ENCODE measurements at places on chromosomes 13 and 19.
A peak's percentile ranks its signal among the peaks of the same experiment; 100 is the strongest.

DNA sequence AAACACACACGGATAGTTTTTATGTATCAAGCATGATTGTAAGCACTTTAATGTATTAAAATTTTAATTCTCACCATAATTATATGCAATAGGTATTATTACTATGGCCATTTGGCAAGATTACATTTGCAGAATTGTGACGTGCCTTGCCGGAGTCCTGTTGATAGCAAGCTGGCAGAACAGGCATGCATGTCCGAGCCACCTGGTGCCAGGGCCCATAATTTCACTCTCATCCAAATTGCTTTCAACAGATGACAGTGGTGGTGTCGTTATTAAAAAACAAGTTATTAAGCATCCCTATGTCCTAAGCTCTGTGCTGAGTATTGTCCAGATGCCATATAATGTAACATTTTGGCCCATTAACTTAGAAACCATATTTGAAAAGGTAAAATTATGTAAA lies 374.3 kb downstream of the FOXO1 start:
- DNase-seq: no peak

- no peak for DNase-seq
Observed at GRCh38 chr19:5697890-5698634, 8.0 kb downstream of the RPL36 start.

- DNase-seq: no peak
Observed at GRCh38 chr13:113095146-113096051, 10.2 kb upstream of the F7 start.

DNA sequence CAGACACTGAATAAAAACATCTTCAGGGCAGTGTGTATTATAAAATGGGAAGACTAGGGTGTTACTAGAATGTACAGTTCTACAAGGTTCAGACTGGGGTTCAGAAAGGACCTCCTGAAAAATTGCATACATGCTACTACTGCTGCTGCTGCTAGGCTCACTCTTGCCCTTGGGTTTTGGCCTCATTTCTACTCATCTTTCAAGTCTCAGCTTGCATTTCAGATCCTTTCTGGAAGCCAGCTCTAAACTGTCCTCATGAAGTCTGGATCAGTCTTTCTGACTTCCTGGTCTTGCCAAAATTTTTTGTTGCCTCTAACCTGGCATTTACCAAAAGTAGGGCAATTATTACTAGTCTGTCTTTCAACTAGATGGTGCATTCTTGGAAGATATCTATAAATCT lies 393.3 kb downstream of the DIAPH3 start:
- no peak for DNase-seq

DNA sequence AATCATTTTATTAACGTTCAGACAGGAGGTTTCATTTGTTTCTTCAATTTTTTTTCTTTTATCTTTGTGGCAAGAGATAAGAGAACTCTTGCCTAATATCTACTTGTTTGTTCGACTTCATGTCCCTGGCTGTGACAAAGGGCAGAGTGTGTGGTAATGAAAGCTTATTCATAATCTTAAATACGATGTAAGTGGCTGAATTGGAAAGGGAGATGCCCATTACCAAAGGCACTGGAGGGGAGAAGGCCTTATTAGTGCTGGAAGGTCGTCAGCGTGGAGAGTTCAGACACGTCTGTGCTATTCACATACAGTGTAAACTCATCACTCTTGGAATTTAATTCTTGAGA lies 54.0 kb downstream of the RFC3 start:
- no peak for DNase-seq

- peak; percentile 60 for DNase-seq
Observed at GRCh38 chr13:43425234-43425633, 361.5 kb downstream of the ENOX1 start.

GRCh38 chr19:2497186-2497585 lies 21.3 kb downstream of the GADD45B start:
- DNase-seq: no peak

DNA sequence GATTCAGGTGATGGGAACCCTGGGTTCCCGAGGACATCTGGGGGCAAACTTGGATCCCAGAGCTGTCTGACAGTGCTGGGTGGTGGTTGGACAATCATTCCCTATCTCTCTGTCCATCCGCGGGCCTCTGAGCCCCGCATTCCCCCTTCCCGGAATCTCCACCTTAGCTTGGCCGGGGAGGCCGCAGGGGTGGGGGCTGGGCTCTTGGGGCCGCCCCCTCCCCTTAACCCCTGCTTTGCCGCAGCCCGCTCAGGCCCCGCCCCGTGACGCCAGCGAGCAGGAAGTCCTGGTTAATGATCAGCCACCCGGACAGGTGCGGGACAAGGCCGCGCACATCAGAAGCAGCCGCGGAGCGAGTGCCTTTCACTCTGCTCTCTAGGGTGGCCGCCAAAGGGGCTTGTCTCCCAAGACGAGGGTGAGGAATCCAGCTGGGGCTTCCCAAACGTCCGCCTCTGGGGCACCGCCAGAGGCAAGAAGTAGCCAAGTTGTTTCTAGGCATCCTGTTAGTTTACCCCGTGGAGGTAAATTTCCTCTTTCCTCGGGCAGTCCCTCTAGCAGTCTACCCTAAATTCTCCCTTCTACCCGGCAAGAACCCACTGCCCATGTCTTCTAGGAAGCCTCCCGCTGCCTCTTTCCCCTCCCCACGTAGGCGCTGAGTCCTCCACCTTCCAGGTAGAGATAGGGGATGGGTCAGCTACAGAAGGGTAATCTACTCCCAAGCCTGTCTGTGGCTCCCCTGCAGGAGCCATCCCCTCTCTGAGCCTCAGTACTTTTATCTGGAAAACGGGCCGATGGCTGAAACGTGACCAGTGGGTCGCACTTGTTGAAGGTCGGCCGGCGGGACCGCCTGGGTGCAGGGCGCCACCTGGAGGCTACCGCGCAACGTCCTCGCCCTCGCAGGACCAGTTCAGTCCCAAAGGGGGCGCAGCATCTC lies 3.0 kb downstream of the IRF2BP1 start:
- no peak for DNase-seq

DNA sequence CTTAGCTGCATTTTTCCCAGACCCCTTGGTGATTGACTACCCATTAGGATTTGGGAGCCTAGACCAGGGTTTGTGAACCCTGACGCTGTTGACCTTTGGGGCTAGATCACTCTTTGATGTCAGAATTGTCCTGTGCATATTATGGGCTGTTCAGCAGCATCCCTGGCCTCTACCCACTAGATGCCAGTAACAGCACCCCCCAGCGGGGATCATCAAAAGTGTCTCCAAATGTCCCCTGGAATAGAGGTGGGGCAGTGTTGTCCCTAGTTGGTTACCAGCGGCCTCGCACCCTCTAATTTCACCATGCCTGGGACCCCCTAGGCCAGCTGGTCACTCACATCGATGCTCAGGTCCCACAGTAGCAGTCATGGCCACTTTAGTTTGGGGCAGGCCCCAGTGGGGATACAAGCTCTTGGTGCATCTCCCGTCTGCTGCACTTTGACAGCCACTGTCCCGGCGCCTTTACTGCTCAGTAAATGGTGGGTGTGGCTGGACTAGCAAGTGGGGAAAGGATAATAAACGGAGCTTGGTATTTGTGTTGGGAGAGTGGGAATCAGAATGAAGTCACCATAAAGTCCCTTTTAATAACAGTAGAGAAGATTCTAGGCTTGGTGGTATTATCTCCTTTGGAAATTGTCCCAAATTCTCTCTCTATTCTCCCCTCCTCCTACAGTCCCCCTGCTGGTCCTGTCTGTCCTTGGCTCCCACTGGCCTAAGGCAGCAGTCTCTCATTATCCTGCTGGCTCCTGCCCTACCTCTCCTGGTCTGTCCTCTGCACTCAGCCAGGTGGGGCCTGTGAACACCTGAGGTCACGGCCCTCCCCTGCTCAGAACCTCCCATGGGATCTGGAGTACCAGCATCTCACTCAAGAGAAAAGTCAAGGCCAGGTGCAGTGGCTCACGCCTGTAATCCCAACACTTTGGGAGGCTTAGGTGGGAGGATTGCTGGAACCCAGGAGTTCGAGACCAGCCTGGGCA lies 80.6 kb downstream of the SIPA1L3 start:
- DNase-seq: no peak

GRCh38 chr13:107767119-107767518 lies 448.2 kb downstream of the LIG4 start:
- no peak for DNase-seq

DNA sequence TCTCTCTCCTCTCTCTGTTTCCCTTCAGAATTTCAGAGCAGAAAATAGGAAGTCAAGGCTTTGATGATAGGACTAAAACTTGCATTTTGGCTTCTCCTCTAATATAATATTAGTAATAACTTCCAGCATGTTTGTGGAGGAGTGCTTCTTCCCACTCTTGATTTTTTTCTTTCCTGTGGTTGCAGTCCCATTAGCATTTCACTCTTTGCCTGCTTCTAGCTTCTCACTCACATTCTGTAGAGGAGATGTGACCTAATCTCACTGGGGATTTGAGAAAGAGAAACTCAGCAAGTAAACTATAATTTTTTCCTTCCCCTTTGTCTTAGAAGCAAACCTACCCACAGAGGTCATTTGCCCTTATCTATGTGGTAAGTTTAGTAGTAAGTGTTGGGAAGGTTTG lies 169.4 kb upstream of the HTR2A start:
- DNase-seq: no peak

GRCh38 chr19:35717665-35718344 lies at the start of gene KMT2B:
Gene KMT2B, plus strand, starts transcription at chr19:35718003. Its CDS starts 16 bp downstream, at chr19:35718019.
- no peak for DNase-seq

DNA sequence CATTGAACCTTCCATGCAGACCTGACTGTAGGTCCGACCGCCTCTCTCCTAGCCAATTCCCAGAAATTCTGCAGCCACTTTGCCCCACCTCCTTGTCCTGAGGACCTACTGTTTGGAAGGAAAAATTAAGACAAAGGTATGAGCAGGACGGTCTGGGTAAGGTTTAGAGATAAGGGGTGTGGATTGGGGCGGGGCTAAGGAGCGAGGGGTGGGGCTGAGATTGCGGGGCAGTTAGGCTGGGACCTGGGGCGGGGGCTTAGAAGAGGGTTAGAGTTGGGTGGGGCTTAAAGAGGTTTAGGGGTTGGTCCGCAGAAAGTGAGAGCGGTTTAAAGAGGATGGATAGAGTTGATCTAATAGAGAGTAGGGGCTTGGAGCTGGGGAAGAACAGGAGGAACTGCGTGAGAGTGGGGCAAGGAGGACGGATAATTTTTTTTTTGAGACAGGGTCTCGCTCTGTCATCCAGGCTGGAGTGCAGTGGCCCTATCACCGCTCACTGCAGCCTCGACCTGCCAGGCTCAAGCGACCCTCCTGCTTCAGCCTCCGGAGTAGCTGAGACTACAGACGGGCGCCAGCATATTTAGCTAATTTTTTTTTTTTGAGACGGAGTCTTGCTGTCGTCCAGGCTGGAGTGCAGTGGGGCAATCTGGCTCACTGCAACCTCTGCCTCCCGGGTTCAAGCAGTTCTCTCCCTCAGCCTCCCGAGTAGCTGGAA lies 1.7 kb upstream of the ZNF865 start:
- DNase-seq: no peak

GRCh38 chr19:14090509-14091080 lies at the start of gene SAMD1:
Gene SAMD1, minus strand, starts transcription at chr19:14090751.
- no peak for DNase-seq

DNA sequence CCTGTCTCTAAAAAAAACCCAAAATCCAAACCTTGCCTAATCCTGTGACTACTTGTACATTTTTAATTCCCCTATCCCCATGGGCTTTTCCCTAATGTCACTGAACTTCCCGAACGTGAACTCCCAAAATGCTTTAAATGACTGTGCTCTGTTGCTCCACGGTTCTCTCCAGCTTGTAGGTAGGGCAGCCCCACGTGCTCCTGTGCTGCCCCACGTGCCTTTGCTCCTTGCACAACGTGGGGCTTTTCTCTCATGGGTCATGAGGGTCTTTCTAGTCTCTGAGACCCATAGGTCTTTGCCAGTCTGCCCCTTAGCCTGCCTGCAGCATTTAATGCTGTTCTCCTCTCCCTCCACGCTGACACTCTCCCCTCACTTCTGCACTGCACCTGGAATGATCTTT lies 122.0 kb downstream of the SHISA2 start:
- DNase-seq: no peak

GRCh38 chr19:2775556-2776430 lies 7.3 kb downstream of the SGTA start:
- DNase-seq: no peak

DNA sequence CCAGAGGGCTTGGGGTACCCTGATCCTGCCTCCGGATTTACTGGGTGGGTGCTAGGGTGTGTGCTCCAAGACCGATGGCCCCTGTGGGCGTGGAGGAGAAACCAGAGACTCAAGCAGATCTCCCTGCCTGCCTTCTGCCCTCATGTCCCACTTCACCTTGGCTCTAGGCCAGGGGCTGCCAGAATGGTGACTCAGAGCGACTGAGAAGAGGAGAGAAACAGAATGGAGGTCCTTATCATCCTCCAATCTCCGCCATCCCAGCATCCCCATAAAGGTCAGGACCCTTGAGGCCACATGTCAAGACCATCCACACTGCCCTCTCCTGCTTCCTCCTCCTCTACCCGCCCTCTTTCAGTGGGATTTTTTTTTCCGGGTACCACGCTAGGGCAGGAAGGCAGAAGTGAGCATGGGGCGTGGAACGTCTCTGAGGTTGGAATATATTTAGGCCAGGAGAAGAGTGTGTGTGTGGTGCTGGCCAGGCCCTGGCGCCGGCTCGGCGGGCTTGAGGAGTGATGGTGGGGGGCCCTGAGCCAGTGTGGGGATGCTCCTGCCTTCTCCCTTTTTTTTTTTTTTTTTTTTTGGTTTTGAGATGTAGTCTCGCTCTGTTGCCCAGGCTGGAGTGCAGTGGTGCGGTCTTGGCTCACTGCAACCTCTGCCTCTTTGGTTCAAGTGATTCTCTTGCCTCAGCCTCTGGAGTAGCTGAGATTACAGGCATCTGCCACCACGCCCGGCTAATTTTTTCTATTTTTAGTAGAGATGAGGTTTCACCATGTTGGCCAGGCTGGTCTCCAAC lies 22.3 kb downstream of the IER2 start:
- DNase-seq: no peak

GRCh38 chr13:49441846-49442245 lies 2.0 kb downstream of the CAB39L start:
- no peak for DNase-seq

DNA sequence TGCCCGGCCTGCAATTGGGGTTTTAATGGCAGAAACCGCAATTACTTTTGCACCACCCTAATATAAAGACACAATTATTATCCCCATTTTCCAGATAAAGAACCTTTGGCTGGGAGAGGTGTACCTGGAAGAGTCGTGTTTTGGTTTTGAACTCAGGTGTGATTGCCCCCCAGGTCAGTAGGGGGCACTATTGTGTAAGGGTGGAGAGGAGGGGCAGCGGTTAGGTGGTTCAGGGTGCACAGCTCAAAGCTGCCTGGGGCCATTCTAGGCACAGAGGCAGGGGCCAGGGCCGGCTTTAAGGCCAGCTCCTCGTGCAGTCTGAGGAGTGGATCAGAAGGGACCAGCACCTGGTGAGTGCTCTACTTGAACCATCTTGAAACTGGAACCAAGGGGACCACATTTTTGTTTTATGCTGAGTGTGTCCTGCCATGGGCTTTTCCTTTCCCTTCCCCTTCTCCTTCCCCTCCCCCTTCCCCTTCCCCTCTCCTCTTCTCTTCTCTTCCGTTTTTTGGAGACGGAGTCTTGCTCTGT lies 5.8 kb upstream of the FCGRT start:
- no peak for DNase-seq

DNA sequence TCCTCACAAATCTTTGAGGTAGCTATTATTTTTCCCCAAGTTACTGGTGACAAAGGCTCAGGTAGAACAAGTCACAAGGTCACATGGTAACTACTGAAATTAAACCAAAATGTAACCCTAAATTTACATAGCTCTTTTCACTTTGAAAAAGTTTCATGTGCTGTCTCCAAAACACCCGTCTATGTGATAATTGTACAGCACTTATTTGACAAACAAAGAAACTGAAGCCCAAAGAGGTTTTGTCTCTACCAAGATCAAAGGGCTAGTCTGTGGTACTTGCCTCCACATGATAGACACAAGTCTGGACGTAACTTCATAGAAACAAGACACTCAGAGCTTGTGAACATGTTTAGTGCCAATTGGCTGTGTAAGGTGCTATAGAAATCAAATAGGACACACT lies 108.3 kb downstream of the SACS start:
- no peak for DNase-seq

Data from iPS DF 19.7 (cell line).